GOT3 (cell line): ENCODE measurements at places on chromosomes 4 and X.

DNA sequence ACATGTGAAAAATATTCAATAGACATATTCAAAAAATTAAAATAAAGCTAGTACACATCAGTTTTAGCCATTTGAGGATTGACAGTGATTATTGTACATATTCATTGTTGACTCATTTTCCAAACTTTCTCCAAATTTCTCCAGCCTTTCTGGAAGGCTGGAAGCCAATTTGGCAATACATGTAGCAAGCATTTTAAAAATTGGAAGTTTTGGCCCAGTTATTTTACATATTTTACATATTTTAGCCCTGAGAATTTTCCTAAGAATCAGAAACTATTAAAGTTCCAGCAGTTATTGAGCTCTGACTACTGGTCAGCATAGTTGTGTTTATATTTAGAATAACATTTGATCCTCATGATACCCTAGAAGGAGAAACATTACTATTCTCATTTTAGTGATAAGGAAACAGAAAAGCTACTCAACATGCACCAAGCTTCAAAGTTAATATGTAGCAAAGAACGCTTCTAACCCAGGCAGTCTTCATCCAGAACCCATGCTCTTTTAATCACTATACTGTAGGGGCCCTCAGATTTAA is 3.2 kb downstream of the CABS1 start:
- DNase-seq, result no peak

DNA sequence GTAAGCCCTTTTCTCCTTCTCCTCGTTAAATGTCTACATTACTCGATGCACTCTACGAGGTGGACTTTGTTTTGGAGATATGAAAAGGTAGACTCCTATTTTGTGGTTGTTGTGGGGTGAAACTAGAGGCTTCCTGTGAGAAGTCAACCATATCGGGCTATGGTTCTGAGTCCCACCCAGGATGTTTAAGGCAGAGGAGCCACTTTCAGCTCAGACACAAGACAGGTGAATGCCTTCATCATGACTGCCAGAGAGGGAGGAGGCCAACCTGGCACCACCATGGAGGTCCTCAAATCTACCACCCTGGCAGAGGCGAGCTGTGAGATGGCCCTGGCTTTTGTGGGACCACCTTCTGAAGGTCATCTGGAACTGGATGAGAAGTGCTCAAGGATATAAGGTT is 154.4 kb upstream of the KLF3 start:
- DNase-seq, result no peak

DNA sequence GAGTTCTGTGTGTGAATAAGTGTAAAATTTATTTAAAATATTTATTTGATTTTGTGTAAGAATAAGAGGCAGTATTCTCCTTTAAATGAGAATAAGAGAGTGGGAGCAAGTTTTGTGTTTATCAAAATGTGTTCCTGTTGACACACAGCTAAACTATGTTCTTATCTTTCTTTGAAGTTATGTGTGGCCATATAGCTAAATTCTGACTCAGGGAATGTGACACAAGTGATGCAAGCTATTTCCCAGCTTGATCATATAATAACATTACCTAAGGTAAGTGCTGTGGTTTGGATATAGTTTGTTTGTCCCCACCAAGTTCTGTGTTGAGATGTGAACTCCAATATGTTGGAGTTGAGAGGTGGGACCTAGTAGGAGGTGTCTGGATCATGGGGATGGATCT is 740.0 kb upstream of the IGFBP7 start:
- DNase-seq, result no peak

DNA sequence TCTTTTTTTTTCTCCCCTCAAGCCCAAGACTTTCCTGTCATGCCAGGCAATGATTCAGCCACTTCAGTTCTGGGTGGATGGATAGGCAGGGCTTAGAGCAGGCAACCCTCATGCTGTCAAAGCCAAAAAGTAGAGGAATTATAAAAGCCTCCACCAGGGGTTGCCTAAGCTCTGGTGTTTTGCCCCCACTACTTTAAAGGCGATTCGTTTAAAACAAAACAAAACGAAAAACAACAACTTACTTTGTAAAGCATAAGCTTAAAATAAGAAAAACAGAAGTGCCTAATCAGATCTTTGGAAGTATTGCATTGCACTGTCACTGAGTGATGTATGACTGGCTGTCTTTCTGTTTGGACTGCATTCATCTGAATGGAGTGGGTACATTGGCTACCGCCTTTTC is 5.3 kb upstream of the IDS start:
- DNase-seq, result no peak

DNA sequence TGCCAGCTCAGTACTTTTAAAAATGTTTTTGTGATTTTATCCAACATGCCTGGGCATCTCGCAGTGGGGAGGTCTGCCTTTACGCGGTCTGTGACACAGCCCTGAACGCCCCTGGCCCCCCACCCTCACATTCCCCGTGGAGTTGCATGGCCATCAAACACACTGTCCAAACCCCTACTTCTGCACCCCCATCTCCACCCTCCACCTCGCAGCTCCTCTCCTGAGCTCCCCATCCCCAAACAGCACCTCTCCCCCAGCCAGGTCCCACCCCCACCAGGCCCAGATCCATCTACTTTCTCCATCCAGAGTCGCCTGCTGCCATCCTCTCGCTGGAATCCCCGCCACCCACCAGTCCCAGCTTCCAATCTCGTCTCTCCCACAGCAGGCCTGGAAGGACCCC is 9.5 kb downstream of the ZFYVE28 start:
- no peak for DNase-seq

GRCh38 chr4:15902746-15903145 is 35.8 kb downstream of the FGFBP1 start:
- no peak for DNase-seq
